ENCODE measurements at places on chromosomes 2 and 18. TPM values are rescaled to one million over a fixed set of nuclear protein-coding genes. Genes with fewer than 3 reads are reported as not detected.

STARD6 gene
- total RNA-seq, result not detected

LCT gene
- 0.06 TPM for total RNA-seq

LRP1B gene
- total RNA-seq, result not detected

KCNG2 gene
- 0.19 TPM for total RNA-seq

CCDC141 gene
- 21.6 TPM for total RNA-seq

FSHR gene
- not detected for total RNA-seq

ABCG8 gene
- total RNA-seq, result not detected

ADAM23 gene
- 21.3 TPM for total RNA-seq

ITGA4 gene
- 2.1 TPM for total RNA-seq

AQP12A gene
- not detected for total RNA-seq

DUSP19 gene
- 2.3 TPM for total RNA-seq

SAG gene
- total RNA-seq, result not detected

ANTXR1 gene
- total RNA-seq, result 44.3 TPM

KATNAL2 gene
- total RNA-seq, result 15.2 TPM

ANKRD62 gene
- not detected for total RNA-seq

ATP8B1 gene
- 4.6 TPM for total RNA-seq

GRCh38 chr2:124668161-124668560 lies 643.1 kb downstream of the CNTNAP5 start:
- no peak for DNase-seq

DNA sequence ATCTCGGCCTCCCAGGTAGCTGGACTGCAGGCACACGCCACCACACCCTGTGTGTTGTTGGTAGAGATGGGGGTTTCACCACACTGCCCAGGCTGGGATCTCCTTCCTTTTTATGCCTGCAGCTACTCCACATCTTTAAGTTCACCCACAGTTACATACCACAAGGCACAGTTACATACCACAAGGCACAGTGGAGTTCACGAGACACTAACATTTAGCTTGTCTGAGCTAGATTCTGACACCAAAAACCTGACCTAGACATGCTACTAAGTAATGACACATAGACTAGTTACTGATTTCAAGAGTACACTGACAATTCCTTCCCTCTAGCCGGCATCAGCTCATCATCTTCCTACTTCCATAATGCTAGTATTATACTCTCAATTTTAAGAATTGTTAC lies 4.3 kb downstream of the POLR2D start:
- DNase-seq, result no peak

GRCh38 chr18:45783097-45784075 lies 42.1 kb upstream of the SIGLEC15 start:
- no peak for DNase-seq

DNA sequence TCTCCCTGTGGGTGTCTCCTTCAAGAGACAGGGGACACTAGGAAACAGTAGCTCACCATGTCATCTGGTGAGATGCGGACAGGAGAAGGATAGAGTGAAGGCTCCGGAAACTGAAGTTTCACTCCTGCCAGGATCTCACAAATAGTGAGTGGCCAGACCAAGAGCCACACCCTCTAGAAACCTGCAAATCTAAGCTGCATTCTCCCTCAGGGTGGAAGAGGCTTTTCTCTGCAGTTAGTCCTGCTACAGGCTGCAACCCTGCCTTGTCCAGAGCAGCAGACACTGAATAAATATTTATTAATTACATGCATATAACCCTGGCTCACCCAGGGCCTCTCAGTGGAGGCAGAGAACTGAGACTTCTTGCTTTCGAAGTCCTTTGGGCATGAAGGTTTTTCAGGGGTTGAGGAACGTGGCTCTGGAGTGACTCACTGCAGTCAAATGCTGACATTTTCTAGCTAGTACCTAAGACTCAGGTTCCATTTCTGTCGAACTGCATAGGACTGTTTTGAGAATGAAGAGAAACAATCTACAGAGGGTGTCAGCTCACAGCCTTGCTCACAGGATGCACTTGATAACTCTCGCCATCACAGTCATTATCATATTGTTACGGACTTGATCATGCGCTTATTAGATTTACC lies 87.3 kb downstream of the ACTR2 start:
- no peak for DNase-seq

DNA sequence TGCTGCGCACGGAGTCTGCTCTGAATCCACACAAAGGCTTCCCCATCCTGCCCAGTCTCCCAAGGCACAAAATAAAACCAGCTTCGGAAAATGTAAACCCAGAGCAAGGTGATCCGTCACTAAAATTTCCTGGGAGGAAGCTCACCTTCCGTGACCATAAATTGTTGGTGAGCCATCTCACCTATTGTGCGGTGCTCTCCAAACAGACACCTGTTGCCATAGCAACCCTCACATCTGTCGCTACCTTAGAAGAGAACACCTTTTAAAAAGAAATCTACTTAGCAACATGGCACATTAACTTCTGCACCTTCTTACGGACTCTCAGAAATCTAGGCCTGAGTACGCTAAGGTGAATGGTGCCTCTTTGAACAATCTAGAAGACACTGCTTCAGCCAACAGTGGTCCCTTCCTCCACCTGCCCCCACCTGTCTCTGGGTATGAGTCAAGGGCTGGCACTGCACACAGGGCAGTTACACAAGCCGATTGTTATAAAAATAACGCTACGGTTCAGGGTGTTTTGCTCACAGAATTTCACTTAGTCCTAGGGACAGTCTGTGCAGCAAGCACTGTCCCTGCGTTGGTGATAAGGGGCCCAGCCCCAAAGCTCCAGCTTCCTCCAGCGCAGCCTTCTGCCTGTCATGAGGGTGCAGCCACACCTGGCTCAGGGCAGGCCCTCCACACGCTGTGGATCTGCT lies 114.9 kb upstream of the ID2 start:
- no peak for DNase-seq

GRCh38 chr2:196955036-196955435 lies 28.5 kb upstream of the PGAP1 start:
- no peak for DNase-seq

- DNase-seq, result no peak
Measured at GRCh38 chr18:12007063-12007462, 25.8 kb downstream of the IMPA2 start.

GRCh38 chr18:63559567-63560491 lies 17.7 kb downstream of the SERPINB12 start:
- no peak for DNase-seq

DNA sequence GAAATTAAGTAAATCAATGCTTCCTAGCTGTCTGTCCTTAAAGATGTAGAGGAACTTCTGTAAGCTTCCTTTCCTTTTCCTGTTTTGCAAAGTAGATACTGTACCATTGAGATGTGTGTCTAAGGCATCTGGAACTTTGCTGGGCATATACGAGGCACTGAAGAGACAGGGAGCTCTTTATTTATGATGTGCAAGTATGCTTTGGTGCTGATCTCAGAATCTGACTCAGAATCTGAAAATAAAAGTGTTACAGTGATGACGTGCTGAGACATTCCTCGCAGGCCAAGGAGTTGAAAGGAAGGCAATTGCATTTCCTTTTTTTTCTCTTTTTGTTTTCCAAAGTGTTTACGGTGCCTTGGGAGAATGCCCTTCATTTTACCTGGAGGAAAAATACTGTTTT lies 230.9 kb upstream of the RGPD4 start:
- DNase-seq, result no peak

DNA sequence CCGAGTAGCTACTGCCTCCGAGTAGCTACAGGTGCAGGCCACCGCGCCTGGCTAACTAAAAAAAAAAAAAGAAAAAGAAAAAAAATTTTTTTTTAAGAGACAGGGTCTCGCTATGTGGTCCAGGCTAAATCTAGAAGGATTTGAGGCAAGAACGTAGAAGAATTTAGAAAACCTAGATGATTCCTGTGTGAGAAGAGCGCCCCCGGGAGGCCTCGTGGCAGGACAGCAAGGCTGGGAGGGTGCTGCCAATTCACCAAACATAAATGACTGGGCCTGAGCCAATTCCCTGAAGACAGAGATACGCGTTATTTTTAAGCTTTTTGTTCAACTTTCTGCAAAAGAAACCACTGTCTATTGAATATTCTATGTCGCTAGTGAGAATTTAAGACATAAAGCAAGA lies 90.1 kb upstream of the TGFA start:
- no peak for DNase-seq

GRCh38 chr2:111042261-111042660 lies 78.5 kb upstream of the BCL2L11 start:
- DNase-seq, result no peak

- DNase-seq, result no peak
Measured at GRCh38 chr2:17719562-17720371, 33.8 kb downstream of the SMC6 start.

DNA sequence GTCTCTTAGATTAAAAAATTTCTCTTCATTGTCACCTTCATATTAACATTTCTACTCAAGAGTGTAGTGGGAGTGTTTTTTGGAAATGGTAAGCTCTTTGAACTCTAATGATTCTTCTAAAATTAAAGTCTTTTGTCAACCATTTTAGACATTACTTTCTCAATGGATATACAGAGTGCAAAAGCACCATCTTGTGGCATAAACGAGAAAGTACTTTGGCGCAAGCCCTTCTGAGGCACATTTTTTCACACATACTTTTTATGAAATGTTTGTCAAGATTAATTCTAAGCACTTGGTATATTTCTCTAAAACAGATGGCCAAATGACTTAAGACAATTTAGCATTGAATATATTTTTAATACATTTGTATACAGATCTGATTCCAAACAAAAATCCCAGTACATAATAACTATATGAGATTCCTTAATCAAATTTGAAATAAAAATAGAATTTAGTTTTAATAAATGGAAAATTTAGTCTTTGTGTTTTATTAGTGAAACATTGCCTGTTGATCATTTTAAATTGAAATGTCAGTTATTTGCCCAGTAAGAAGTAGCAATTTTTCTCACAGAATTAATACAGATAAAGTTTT lies 63.3 kb upstream of the GALNT5 start:
- no peak for DNase-seq

- no peak for DNase-seq
Measured at GRCh38 chr2:190838492-190838910, 42.1 kb upstream of the GLS start.

GRCh38 chr2:233953087-233953801 lies 36.1 kb downstream of the TRPM8 start:
- DNase-seq, result no peak

DNA sequence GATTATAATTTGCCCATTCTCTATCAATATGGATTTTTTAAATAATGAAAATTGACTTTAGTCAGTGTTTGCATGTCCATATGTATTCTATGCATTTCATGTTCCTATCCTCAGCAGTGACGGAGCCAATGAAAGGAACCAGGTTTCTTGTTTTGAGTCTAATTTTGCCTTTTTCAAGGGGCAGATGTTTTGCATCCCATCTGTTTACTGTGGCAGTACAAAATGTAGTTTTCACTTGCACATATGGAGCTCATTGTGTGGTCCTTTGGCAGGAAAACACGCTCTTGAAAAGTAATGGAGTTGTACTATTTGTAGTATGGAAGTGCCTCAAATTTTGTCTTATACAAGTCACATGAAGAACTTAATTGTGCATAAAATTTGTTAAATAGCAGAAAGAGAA lies 127.8 kb downstream of the AGPS start:
- no peak for DNase-seq

GRCh38 chr2:133885847-133886246 lies 317.6 kb upstream of the NCKAP5 start:
- no peak for DNase-seq

DNA sequence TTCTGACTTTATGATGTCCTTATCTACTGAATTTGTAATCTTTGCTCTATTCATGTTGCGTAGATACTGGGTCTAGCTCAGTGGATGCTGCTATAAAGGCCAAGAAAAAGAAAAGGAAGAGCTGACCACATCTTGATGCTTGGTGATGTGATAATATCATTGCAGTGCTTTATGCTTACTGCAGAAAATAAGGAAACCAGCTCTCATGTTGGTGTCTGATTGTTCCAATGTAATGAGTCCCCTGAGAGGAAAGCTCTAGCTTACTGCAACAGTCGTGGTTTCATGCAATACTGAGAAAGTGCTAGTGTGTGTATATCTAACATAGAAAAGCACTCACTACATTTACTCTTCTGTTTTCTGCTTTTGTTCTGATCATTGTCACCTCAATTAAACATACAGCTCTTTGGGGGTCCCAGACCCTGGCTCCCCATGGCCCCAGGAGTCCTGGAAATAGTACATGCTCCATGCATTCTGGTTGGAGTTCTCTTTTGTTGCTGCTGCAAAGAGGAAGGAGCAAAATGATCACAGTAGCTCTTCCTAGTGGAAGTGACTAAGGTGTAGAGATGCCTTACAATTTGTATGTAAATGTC lies 338.8 kb downstream of the CYRIA start:
- no peak for DNase-seq

DNA sequence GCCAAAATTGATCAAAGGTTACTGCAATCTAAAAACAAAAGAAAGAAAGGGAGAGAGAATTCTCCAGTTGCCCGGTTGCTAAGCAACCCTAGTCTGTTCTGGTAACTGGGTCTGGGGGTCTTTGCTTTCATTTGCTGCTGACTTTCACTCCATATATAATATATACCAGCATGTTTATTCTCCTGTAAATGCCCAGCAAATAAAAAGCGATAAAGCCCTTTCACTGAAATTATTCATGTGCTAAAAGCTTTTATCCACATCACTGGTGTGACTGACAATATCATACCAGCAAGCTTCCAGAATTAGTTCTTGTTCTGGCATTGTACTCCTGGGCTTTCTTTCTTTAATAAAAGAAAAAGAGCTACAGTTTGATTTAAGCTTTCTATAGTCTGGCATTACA lies 75.5 kb upstream of the ST8SIA3 start:
- DNase-seq, result no peak

DNA sequence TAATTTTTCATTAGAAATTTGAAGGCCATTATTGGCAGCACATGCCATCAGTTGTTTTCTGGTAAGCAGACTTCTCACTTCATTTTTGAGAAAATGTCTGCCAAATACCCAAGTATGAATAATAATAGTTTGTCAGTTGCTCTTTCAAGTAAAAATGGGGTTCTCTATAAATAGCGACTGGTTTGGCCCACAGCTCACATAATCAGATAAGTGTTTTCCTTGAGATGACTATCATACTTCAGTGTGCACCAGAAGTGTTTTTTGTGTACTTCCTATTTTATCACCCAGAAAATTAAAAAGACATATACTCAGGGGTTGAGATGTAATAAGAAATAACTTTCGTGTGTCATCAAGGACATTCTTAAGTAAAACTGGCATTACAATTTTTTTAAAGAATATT lies 147.1 kb downstream of the PHLPP1 start:
- no peak for DNase-seq

- DNase-seq, result no peak
Measured at GRCh38 chr18:9737006-9737405, 28.9 kb downstream of the RAB31 start.

GRCh38 chr2:218722876-218723785 lies 12.5 kb downstream of the TTLL4 start:
- no peak for DNase-seq

GRCh38 chr2:218878486-218878885 lies 2.2 kb upstream of the WNT10A start:
- no peak for DNase-seq

- no peak for DNase-seq
Measured at GRCh38 chr2:223226264-223226663, 174.3 kb downstream of the KCNE4 start.

DNA sequence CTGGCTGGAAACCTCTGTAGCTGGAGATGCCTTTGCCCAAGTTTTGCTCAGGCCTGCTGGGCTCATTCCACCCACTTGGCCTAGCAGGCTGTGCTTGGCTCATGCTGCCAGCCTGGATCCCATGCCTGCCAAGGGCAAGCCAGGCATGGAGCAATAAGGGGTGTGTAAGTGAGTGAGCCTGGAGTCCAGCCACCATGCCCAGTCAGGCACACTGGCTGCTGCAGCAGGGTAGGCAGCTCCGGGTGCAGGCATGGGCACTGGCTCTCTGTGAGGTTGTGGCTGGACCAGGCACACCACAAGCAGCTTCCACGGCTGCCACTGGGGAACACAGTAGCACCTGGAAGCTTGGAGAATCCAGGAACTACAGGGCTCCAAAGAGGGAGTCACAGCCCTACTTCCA lies 147.7 kb upstream of the HS6ST1 start:
- DNase-seq, result no peak

- no peak for DNase-seq
Measured at GRCh38 chr2:96693286-96694200, 46.3 kb downstream of the LMAN2L start.

Measured in H1 (cell line).